NCI-H446 (cell line): ENCODE measurements at places on chromosomes 12 and 14.

DNA sequence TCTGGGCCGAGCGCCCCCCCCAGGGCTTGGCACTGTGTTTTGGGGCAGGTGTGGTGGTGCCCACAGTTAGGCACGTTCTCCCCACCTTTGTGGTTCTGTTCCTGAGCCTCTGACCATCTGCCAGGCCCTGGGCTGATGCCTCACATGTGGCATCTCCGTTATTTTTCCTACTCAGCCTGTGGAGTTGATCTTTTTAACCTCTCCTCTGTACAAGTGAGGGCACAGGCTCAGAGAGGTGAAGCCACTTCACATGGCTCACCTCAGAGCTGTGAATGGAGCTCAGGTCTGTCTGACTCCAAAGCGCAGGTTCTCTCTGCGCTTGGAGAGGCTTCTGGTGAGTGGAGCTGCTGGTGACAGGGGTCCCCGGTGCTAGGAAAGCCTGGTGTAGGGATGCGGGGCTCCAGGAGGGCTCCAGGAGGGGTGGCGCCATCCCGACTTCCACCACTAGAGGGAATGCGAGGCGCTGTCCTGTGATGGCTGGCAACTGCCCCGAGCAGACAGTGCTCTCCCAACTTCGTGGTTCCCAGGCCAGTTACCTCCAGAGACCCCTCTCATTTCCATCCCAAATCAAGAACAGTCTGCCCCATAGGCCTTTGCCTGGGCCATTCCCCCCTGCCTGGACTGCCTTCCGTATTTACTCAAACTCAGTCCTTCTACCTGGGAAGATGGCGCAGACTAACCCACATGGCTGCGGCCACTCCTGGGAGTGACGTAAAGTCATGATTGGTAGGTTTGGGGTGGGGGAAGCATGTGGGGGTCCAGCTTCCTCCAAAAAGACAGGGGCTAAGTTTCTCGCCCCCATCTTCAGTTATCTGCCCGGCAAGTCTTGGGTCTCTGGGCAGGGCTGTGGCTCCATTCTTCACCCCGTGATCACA is 9.9 kb downstream of the BCL7A start:
- DNase-seq = no peak

DNA sequence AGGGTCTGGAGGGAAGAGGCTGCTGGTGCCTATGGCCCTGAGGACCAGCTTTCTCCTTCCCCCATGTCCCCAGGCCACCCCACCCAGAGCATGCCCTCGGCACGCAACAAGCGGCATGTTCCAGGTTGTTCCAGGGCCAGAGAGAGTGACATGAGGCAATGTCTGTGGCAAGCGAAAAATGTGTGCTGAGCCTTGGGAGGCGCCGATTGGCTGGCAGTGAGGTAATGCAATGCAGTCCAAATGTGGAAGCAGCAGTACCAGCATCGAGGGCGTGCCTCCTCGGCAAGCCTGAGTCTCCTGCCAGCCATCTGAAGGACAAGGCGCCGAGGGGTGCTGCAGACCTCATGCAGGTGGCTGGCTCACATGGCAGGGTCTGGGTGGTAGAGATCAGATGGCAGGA is 423.8 kb downstream of the NRXN3 start:
- no peak for DNase-seq

DNA sequence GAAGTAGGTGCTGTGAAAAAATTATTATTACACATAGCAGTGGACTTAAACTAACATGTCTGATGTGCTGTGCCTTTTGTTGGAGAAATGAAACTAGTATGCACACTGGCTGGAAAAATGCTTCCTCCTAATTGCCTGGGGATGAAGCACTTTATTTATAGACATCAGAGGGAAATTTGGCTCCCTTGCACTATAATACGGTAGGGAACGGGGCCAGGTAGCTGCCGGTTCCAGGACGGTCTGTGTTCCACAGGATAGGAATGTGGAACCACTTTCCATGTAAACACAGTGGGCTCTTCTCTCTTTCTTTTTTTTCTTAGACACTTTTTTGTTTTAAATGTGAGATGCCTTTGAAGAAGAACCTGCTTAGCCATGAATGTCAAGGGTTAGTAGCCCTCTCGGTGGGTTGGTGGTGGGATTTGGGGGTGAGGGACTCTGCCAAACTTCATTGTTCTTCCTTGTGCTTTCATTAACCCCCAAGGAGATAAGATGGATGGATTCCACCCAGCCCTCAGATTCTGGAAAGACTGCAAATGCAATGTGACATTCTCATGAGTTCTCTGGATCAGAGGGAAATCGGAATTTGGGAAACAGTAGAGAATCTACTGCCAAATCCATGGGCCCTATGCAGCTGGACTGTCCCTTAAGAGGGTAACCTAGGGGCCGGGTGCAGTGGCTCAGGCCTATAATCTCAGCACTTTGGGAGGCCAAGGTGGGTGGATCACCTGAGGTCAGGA is 58.0 kb upstream of the GSC start:
- no peak for DNase-seq

- no peak for DNase-seq
These were observed 6.0 kb downstream of the SIX6 start for GRCh38 chr14:60514741-60515491.

GRCh38 chr14:70721542-70721941 is 79.8 kb downstream of the TTC9 start:
- DNase-seq = no peak

DNA sequence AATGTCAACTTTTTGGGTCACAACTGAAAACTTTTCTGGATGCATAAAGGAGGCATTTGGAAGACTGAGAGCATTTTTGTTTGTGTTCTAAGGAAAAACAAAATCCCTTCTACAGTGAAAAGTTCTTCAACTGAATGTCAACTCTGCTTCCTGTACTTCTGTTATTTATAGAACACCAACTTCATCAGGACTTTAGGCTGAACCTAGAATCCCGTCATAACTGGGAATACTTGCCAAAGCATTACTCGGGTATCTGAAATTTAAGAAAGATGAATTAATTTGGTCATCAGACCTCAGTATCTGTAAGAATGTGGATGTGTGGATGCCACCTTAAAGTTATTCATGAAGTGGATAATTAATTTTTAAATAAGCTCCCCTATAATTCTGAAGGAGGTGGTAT is 73.2 kb downstream of the FERMT2 start:
- no peak for DNase-seq

- DNase-seq = no peak
These were observed 83.7 kb downstream of the TNFAIP2 start for GRCh38 chr14:103206836-103207387.

- DNase-seq = no peak
These were observed 112.6 kb downstream of the CALM1 start for GRCh38 chr14:90509403-90509802.

GRCh38 chr12:95143621-95144205 is 70.3 kb upstream of the NR2C1 start:
- no peak for DNase-seq

GRCh38 chr14:105914738-105915385 is 388.5 kb downstream of the TMEM121 start:
- no peak for DNase-seq

GRCh38 chr12:103093499-103094106 is 136.1 kb downstream of the ASCL1 start:
- no peak for DNase-seq

DNA sequence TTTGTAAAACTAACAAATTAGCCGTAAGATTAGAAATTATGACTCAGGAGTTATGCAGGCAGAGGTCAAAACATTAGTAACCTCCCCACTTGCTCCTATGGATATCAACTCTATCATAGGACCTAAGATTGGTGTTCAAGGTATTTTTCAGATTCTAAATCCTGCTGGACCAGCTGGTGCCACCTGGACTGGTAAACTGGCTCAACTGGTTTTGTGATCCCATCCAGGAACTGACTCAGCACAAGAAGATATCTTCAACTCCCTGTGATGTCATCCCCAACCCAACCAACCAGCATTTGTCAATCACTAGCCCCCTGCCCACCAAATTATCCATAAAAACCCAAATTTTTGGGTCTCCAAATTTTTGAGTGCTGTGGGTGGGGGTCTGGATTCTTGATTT is 98.1 kb upstream of the OR4E1 start:
- DNase-seq = no peak

DNA sequence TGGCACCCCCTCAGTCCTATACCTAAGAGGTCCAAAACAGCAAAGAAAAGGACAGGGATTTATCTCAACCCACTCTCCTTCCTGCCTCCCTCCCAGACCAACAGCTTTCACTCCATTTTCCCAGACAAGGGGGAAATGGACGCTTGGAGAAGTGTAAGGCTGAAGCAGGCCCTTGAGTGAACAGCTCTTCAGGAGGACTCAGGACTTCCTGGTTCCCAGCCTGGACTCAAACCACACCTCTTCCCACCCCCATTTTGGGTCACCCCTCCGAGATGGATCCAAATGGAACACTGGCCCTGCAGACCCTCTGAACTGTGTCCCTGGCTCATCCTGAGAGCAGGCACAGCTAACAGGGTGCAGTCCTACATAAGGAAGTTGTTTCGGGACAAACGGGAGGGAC is 2.7 kb downstream of the KMT2D start:
- no peak for DNase-seq

GRCh38 chr12:70007687-70008086 is 182.7 kb downstream of the MYRFL start:
- no peak for DNase-seq

GRCh38 chr12:1367331-1368291 is 226.8 kb downstream of the FBXL14 start:
- DNase-seq = no peak

DNA sequence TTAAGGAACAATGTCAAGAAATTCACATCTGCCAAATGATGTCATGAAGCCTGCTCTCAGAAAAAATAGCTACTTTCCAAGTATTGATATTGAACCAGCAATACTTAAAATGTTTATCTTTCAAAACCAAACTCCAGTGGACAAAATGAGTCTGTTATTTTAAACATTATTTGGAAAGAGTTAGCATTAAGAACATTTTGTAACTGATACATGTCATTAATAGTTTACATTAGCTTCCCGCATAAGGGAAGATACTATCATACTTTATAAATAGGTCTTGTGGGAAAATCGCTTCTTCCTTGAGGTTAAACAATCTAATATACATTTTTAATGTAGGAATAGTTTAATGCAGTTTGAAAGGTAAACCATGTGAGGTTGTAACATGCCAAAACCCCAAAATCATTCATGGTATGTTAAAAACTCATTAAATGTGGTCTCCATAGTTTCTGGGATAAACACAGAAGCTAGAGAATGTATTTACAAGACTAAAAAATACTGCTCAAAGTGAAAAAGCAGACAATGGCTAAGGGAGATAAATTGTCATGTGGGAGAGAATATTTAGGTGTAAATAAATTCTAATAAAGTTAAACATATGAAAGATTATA is 73.4 kb upstream of the ATP2B1 start:
- DNase-seq = no peak

DNA sequence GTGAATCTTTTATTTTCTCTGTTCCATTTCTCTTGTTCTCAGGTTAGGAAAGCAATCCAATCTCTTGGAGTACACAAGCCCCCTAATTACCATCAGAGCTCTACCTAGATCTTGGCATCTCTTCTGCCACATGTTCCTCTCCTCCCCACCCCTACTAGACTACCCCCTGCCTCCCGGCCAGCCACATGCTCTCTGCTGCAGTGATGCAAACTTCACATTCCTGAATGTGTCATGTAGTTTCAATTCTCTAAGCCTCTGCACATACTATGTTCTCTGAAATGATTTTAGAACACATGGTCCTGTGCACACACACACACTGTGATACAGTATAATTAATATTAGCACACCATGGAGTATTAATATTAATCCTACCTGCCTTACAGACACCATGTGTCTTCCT is 104.6 kb downstream of the EFCAB11 start:
- no peak for DNase-seq

- DNase-seq = no peak
These were observed 15.1 kb downstream of the TMEM106C start for GRCh38 chr12:47978598-47978873.

DNA sequence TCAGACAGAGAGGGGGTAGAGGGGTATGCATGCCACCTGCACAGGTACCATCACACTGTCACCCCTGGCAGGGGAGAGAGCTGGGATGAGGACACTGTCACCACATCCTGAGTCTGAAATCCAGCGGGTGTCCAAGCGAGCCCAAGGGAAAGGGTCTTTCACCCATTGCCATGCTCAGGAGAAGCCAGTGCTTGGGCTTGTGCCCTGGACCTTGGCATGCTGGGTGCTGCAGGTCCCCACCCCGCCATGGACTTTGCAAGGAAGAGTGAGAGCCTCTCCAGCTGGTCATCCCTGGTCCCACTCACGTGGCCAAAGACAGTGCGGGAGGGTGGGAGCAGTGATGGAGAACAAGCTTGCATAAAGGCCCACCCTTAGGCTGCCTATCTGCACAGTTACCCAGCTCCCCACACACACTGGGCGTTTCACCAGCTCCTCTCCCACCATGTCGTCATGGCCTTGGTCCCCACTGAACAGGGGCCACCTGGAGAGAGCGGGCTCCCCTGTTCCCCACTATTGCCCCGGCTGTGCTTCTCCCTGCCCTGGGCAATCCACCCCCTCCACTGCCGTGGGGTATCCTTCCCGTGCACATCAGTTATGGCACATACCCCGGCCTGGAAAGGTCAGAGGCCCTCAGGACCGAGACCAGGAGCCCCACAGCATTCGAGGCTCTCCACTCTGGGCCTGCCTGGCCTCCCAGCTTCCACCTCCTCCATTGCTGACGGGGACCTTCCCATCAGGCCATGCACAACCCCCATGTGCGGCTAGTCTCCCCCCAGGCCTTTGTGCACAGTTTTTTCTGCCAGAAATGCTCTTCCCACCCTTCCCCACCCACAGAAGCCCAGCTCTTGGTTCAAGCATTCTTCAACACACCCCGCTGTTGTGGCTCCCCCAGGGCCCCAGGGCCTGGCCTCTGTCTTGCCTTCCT is 58.6 kb upstream of the BCL11B start:
- DNase-seq = no peak

DNA sequence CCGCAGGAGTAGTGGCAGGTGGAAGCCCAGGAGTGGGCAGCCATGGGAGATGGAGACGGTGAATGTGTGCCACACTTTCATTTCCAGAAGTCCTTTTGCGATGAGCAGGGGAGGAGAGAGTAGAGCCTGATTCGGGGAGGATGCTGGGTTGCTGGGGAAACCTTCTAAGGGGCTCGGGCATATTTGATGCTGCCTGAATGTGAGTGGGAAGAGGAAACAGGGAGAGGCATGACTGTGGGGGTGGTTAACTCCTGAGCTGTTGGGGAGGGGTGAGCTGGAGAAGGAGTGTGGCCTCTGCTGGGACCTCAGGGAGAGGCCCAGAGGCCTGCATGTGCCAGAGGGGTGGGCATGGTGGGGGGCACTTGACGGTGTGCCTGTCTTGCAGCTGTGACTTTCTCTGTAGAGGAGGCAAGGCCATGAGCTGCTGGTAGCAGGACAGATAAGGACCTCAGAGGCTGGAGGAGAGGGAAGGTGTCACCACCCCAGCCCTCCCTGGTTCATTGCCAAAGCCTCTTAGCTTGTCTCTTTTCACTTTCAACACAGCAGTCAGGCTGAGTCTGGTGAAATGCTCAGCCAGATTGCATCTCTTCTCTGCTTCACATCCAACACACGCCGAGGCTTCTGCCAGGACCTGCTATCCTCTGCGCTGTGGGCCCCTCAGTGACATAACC is 11.4 kb downstream of the GLT1D1 start:
- no peak for DNase-seq
